ENCODE measurements at places on chromosomes 5 and 9.

DNA sequence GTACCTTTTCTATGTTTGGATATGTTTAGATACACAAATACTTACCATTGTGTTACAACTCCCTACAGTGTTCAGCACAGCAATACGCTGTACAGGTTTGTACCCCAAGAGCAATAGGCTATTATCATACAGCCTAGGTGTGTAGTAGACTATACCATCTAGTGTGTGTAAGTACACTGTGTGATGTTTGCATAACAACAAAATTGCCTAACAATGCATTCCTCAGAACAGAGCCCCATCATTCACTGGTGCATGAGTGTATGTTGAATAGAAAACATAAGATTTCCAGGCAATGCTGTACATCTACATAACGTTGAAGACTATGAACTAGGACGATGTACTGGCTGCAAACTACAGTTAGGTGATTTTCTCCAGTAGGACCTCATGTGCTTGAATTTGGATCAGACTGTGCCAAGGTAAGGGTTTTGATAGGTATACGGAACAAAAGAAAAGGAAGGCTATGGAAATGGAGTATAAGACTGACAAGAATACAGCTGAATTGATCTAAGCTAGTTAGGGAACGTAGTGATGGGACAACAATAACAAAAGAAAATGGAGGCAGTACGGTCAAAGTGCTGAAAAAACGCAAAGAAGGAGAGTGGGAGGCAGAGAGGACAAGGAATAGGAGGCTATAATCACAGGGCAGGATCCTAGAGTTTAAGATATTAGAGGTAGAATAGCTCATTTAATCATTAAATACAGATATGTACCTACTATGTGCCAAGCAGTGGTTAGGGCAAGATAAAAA, 46.9 kb downstream of the FNIP1 start:
- no peak for DNase-seq

GRCh38 chr5:94674490-94675382, 56.3 kb downstream of the SLF1 start:
- DNase-seq, result no peak

- DNase-seq, result no peak
Measured at GRCh38 chr5:107601076-107601475, 69.7 kb downstream of the EFNA5 start.

DNA sequence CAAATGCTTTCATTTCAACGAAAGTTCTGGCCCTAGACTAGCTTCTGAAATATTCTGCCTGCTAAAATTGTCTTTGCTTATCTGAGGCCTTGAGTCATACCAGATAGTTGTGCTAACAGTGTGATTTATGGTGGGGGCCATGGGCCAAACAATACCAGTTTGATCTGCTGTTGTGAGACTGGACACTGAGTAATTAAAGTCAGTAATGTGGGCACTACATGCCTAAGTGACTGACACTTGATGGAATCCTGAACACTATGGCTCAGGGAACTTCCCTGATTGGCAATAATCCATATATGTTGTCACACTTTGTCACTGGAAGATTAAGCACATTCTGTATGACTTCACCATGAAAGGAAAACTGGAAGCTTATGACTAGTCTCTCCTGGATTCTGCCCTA, 127.6 kb upstream of the CYLC2 start:
- no peak for DNase-seq

GRCh38 chr5:158074597-158074991, 215.6 kb upstream of the CLINT1 start:
- DNase-seq, result no peak

GRCh38 chr5:143251190-143251589, 152.3 kb downstream of the NR3C1 start:
- DNase-seq, result no peak

- peak; percentile 63 for DNase-seq
Measured at GRCh38 chr5:172150514-172151425, 37.3 kb downstream of the STK10 start.

GRCh38 chr5:81626524-81626923, 124.4 kb downstream of the SSBP2 start:
- DNase-seq, result no peak

GRCh38 chr9:122265149-122265915, 650 bp downstream of the MRRF start:
- DNase-seq, result peak; percentile 51

GRCh38 chr9:33158843-33159776, 8.0 kb downstream of the B4GALT1 start:
- peak; percentile 71 for DNase-seq

GRCh38 chr9:71120501-71121247, 747 bp downstream of the TRPM3 start:
- no peak for DNase-seq

DNA sequence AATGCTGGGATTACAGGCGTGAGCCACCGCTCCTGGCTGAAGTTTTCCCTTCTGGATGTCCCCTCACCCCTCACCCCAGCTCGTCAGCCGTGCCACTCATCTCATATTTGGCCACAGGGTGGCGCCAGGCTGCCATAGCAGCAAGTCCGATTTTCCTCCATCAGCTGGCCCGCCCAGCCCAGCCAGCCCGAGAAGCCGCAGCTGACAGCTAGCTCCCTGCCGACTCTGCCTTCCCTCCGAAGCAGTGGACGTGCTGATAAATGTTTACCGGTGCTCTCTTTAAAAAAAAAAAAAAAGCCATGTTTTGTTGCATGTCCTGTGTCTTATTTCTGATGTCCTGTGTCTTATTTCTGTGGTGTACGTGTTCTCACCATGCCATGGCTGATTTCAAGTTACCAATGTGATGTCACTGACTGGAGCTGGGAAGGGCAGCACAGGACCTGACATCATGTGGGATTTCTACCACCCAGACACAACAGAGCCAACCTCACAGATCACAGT, 58.3 kb downstream of the PFDN1 start:
- peak; percentile 83 for DNase-seq

DNA sequence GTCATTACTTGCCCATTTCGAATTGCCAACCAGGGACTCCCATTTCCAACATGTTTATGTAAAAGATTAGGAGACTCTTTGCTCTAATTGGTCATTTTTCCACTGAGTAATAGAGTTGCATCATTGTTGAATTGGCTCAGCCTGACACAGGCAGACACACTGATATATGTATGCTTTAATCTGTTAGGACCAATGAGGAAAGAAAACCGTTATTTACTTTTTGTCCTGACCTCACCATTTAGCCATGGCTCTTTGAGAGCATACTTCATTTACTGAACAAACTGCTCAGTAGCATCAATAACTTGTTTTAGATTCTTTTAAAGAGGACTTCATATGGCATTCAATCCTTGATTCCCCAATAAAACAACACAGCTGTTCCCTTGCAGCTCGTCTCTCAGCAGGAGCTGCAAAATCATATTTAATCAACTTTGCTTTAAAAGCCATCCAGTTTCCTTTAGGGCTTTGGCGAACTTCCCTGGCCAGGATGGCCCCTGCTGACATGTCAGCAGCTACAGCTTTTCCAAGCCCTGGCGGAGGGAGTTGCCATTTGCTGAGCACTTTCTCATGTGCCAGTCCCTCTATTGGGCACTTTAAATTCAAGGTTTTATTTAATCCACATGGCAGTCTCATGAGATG, 251.5 kb upstream of the TNC start:
- no peak for DNase-seq

- DNase-seq, result no peak
Measured at GRCh38 chr5:54516051-54516655, 1.4 kb upstream of the SNX18 start.

DNA sequence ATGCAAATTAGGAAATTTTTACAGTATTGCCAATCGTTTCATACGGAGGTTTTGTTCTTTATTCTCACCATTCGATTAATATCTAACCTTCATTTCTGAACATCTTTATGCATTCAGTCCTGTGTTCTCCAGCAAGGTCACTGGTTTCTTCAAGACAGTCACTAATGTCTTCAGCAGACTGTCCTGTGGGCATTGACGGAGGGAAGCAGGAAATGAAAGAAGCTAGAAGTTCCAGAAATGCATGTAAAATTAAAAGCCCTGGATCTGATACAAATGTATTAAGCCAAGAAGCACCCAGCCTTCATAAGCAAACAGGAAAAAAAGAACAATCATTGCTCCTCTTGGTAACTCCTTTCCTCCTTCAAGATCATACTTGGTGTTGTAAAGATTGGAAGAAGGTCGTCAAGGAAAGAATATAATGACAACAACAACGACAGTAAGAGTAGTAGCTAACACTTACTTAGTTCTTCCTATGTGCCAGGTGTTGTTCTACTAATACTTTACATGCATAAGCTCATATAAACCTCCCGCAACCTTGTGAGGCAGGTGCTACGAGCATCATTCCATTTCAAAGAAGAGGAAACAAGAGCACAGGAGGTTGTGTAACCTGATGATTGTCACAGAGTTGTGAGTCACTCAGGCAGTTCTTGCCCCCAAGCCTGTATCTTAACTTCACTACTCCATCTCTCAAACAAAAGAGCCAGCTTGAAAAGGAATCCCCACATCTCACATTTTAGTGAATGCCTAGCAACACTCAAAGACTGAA, 59.9 kb upstream of the CER1 start:
- no peak for DNase-seq

DNA sequence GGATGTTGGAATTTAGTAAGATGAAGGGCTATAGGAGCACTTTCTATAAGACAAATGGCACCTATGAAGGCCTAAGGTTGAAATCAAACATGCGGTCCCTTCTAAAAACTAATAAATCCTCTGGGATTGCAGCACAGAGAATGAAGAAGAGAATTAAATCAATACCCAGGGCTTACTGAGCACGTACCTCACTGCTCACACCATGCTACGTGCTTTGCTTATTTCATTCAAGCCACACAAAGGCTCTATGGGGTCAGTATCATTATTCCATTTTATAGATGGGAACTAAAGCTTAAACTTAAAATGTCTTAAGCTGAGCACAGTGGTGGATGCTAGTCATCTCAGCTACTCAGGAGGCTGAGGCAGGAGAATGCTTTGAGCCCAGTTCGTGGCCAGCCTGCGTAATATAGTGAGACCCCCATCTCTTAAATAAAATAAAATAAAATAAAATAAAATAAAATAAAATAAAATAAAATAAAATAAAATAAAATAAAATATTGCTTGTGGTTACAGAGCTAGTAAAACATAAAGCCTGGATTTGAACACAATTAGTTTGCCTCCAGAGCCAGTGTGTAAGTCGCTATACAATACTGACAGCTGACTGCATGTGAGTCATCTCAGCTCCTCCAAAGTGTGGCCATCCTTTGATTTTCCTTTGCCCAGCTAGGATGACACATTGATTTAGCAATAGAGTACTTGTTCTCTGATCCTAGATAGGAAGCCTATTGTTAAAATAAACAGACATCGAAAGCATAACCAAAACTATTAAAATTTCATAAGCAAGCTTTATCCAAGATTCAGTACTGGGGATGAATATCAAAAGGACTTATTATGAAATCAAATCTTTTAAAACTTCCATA, 20.9 kb upstream of the DPYSL3 start:
- no peak for DNase-seq

DNA sequence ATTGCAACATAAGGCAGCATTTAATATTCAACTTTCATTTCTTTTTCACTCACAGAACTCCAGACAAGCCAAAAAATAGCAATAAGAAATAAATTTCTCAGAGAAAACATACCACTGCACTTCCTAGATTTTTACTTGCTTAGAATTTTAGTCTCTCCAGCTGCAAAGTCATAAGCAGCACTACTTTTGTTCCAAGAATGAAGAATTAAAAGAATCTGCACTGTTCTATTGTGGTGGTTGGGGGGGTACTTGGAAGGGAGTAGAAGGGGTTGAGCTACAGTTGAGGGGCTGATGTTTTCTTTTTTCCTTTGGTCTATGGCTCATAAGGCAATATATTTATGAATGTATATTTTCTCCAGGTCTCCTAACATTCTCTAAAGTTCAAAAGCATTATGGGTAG, 144.5 kb downstream of the KIAA0825 start:
- DNase-seq, result no peak

DNA sequence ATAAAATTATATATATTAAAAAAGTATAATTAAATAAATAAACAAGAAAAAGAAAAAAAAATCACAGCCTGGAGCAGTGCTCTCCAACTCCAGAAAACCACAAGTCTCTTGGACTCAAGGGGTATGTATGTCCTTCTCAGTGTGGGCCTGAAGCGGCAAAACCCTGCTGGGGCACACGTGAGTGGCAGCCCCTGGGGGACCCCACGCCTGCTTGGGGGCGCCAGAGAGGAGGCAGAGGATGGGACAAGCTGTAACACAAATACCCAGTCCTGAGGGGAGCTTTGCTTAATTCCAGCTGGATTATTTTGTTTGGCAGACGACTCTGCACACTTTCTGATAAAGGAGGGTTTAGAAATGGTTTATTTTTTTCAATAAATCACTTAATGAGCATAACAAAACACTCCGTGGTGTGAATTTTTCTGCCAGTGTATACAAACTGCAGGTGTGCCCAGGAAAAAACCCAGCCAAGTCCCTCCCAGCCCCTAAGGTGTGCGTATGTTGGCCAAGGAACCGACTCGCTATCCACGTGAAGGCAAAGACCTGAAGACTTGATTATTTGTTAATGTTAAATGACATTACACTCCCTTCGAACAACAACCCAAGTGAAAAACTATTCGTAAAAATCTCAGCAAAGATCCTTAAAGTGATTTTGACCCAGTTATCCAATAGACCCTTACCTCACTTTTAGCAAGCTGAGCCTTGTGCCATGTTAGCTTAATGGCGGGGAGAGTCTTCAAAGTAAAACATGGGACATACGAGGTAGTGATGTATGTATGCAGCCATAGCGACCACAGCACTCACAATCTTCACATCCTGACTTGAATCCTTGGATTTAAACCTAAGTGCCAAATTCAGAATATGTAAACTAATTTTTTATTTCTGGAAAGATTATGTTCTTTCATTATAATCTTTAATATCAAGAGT, 32.9 kb downstream of the ANKH start:
- DNase-seq, result no peak

GRCh38 chr5:164090358-164090757, 584.9 kb downstream of the MAT2B start:
- no peak for DNase-seq

DNA sequence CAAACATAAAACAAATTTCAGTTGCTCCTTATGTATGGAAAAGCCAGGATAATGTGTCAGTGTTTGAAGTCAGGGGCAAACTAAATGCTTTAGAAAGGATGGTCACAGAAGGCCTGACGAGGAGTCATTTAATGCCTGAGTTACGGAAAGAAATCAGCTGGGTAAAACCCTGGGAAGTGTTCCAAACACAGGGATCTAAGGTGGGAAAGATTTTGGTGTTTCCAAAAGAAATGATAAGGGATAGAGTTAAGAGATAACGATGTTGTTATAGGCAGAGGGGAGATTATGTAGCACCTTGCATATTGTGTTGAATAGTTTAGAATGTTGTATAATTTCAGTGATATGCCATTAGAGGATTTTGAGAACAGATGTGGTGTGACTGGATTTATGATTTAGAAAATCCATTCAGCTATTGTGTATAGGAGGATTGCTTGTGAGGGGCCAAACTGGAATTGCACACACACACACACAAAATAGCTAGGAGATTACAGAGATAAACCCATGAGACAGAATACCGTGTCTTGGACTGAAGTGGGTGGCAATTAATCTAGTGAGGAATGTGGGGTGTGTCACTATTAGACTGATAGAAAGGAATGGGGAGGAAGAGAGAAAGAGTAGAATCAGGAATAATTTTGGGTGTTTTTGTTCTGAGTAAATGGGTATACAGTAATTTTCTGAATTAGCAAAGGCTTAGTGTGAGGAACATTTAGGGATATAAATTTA, 274.2 kb upstream of the DAB2 start:
- DNase-seq, result no peak

- DNase-seq, result peak; percentile 49
Measured at GRCh38 chr9:14993061-14993800, 83.0 kb upstream of the FREM1 start.
